ENCODE measurements at places on chromosomes 2 and 18. TPM values are rescaled to one million over a fixed set of nuclear protein-coding genes. Genes with fewer than 3 reads are reported as not detected.

DNA sequence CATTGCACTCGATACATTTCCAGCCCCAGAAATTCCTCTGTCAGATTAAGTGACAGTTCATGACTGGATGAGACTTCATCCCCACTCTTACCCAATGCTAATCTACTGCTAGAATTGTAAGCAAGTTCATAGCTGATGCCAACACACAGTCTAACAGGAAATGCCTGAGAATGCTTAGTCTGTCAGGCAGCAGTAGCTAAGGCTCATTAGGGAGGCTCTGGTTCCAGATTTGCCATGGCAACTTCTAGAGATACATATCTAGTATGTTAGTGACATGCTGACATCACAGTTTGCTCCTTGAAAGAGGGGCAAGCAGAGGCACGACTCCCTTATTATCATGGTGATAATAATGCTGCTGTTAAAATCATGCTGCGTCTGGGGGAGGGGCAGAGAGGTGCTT lies 198.4 kb downstream of the RBM43 start:
- no peaks in the 10 kb centered on the region for H3K4me1 ChIP-seq
- H3K27ac ChIP-seq, result no peak overlapping the region
- no peaks in the 10 kb centered on the region for H3K27me3 ChIP-seq
- no peaks in the 10 kb centered on the region for H3K36me3 ChIP-seq

- H3K27ac ChIP-seq, result peak overlapping the region; percentile 70
- no peak overlapping the region for H3K4me3 ChIP-seq
- H3K27me3 ChIP-seq, result no peaks in the 10 kb centered on the region
- no peak for DNase-seq
Observed at GRCh38 chr2:98335271-98335670, 11.0 kb upstream of the CNGA3 start.

- H3K36me3 ChIP-seq, result no peaks in the 10 kb centered on the region
- peaks cover 33% of the 10 kb centered on the region for H3K4me1 ChIP-seq
- peak overlapping the region; percentile 91 for H3K27ac ChIP-seq
- H3K4me3 ChIP-seq, result peak overlapping the region; percentile 50
- no peaks in the 10 kb centered on the region for H3K27me3 ChIP-seq
Observed at GRCh38 chr2:132415915-132416722, 486 bp upstream of the GPR39 start.

DNA sequence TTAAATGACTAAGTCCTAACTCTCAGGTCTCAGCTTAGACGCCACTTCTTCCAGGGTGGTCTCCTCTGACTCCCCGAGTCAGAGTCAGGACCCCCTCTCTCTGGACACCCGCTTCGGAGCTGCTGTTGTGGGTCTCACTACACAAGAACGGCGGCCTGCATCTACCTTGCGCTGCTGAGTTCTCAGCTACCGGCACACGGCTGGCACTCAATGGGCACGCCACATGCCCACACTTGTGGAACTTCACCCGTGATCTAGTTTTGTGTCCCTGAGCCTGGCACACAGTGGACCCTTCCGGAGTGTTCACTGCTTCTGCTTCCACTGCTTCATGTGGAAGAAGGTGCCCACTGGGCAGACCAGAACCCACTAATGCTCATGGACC lies 58.3 kb upstream of the ID2 start:
- no peaks in the 10 kb centered on the region for H3K27me3 ChIP-seq
- H3K4me1 ChIP-seq, result peaks cover 19% of the 10 kb centered on the region
- no peak overlapping the region for H3K4me3 ChIP-seq
- no peaks in the 10 kb centered on the region for H3K36me3 ChIP-seq
- no peak for DNase-seq

DNA sequence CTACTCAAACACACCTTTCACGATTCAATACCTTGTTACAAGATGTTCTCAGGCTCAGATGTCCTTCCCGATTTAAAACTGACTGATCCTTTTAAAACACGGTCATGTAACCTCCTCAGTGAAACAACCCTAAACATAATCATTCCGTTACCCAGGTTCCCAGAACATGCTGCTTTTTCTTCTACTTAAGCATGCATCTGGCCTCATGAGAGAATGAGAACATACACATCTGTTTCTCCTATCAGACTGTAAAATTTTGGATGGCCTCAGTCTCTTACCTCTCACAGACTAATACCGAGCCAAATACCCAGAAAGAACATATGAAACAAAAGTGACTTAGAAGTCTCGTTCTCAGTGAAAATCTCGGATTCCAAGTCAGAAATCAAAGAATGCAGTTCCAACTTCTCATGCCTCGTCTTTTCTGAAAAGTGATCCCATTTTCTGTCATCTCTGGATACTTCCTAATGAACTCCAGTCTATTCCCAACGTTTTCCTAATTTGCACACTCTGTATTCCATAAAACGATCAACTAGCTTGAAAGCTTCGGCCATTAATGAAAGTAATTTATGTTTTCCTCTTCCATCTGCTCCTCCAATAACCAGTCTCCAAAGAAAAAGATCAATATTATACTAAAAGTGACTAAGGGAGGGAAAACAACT lies 919 bp downstream of the SF3B1 start:
- H3K27me3 ChIP-seq, result no peaks in the 10 kb centered on the region
- DNase-seq, result no peak
- H3K27ac ChIP-seq, result peak overlapping the region; percentile 89
- peaks cover 21% of the 10 kb centered on the region for H3K4me1 ChIP-seq

DNA sequence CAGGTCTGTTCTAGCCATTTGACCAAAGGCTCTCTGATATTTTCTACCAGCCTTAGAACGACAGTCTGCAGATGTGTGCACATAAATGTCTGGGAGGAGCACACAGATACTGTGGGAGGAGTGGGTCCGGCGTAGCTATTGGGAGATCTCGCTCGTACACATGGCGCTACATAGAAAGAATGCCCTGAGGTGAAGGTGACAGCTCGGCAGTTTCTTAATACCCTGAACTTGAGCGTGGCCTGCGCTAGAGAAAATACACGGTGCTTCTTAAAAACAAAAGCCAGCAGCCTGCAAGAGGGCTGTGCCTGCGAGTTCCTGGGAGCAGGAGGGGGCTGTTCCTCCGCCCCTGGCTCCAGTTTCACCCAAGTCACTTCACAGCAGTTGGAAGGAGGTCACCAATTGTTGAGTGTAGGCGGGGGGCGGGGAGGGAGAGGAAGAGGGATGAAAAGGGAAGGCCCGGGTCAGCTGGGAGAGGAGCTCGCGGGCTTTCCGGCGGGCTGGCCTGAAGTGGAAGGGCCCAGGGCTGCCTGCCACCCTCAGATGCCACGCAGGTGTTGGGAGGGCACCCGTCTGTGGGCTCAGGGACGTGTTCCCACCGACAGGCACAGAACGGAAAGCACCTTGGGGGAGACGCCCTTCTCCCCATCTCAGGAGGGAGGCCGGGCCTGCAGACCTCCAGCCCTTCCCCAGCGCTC lies 124.7 kb upstream of the ZNF516 start:
- no peaks in the 10 kb centered on the region for H3K27me3 ChIP-seq
- H3K27ac ChIP-seq, result no peak overlapping the region
- H3K36me3 ChIP-seq, result no peaks in the 10 kb centered on the region

- no peak overlapping the region for H3K27ac ChIP-seq
- no peak overlapping the region for H3K4me3 ChIP-seq
Observed at GRCh38 chr18:7147399-7147798, 29.8 kb upstream of the LAMA1 start.

DNA sequence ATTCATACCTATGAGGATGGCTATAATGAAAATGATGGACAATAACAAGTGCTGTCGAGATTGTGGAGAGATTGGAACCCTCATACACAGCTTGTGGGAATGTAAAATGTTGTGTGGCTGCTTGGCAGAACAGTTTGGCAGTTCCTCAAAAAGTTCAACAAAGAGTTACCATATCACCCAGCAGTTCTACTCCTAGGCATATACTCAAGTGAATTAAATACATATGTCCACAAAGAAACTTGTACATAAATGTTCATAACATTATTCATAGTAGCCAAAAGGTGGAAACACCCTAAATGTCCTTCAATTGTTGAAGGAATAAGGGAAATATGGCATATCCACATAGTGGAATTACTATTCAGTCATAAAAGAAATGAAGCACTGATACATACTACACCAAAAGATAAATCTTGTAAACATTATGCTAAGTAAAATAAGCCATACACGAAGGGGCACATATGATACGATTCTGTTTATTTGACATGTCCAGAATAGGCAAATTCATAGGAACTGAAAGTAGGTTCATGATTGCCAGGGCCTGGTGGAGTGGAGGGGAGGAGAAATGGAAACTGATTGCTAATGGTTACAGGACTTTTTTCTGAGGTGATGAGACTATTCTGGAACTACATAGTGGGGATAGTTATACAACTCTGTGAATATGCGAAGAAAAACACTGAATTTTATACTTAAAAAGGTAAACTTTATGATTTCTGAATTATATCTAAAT lies 92.1 kb downstream of the ADAM23 start:
- no peak overlapping the region for H3K27ac ChIP-seq
- H3K36me3 ChIP-seq, result no peaks in the 10 kb centered on the region
- no peak overlapping the region for H3K4me3 ChIP-seq
- no peaks in the 10 kb centered on the region for H3K4me1 ChIP-seq
- 0 out of 2 replicates have a peak, but pooled peaks cover 2% of the 10 kb centered on the region for H3K27me3 ChIP-seq
- no peak for DNase-seq

DNA sequence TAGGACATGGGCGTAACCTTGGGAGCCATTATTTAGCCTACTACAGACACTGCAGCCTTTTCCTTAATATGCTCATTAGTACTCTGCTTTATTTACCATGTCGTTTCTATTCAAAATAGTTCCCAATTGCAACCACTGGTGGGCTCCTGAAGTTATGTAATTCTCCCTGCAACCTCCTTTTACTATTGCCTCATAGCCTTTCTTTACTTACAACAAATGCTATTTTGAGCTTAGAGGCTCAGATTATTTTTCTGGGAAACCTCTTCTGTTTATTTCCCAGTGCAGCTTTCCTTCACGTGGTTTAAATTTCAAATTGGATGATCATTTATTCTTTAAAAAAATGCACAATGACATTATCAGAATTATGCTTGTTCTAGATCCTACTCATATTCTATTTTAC lies 492.3 kb upstream of the TMEFF2 start:
- H3K36me3 ChIP-seq, result no peaks in the 10 kb centered on the region
- H3K4me3 ChIP-seq, result no peak overlapping the region
- no peaks in the 10 kb centered on the region for H3K27me3 ChIP-seq
- no peak for DNase-seq

GRCh38 chr18:79603321-79604204 lies 76.0 kb upstream of the CTDP1 start:
- H3K4me1 ChIP-seq, result peaks cover 21% of the 10 kb centered on the region
- no peak for DNase-seq
- H3K4me3 ChIP-seq, result no peak overlapping the region
- H3K27ac ChIP-seq, result no peak overlapping the region

DNA sequence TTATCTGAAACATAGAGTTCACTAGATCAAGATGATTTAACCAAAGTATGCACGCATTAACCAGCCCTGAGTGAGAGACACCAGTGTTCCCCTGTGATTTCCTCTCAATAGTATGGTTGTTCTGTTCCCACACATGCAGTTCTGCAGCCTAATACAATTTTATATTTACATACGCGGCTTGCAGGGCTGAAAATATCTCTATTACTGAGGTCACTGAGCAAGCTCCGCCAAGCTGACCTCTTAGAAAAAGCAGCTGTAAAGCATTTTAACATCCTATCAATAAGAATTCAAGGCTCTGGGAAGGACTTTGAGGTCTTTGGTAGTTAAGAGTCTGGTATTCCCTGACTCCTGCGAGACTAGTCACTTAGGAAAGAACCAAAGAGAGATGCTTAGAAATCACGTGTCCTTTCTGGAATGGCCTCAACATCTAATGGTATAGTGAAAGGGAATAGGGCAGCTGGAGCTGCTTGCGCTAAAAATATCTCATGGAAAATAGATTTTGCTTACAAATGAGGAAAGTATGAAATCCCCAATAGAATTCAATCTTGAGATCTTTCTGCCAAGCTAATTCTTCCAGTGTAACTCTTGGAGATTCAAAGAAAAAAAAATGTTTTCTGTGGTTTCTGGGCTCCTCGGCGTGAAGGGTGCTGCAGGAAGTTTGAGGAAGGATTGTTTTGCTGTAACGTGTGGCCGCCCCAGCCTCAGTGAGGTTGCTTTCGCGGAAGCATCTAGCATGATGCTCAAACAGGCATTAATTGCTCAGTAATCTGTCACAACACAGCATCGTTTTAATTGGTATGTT lies 59.2 kb downstream of the DOCK10 start:
- peak overlapping the region; percentile 4 for H3K4me3 ChIP-seq
- no peak for DNase-seq
- no peaks in the 10 kb centered on the region for H3K27me3 ChIP-seq
- no peaks in the 10 kb centered on the region for H3K36me3 ChIP-seq
- peaks cover 17% of the 10 kb centered on the region for H3K4me1 ChIP-seq
- no peak overlapping the region for H3K27ac ChIP-seq

GRCh38 chr2:60438131-60438530 lies 115.3 kb downstream of the BCL11A start:
- H3K36me3 ChIP-seq, result no peaks in the 10 kb centered on the region
- H3K4me3 ChIP-seq, result no peak overlapping the region
- no peak overlapping the region for H3K27ac ChIP-seq
- H3K4me1 ChIP-seq, result no peaks in the 10 kb centered on the region

GRCh38 chr2:43131051-43131889 lies 95.1 kb downstream of the ZFP36L2 start:
- H3K4me1 ChIP-seq, result peaks cover 22% of the 10 kb centered on the region
- no peak overlapping the region for H3K27ac ChIP-seq
- no peak overlapping the region for H3K4me3 ChIP-seq
- no peaks in the 10 kb centered on the region for H3K36me3 ChIP-seq

DNA sequence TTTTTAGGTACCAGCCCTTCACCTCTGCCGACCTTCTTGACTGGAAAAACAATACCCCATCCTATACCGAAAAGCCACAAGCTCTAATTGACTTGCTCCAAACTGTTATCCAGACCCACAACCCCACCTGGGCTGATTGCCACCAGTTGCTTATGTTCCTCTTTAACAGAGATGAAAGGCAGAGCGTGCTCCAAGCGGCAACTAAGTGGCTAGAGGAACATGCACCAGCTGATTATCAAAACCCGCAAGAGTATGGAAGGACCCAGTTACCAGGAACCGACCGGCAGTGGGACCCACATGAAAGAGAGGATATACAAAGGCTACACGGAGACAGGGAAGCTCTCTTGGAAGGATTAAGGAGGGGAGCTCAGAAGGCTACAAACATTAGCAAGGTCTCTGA lies 86.1 kb upstream of the TANC1 start:
- no peak overlapping the region for H3K27ac ChIP-seq
- H3K36me3 ChIP-seq, result no peaks in the 10 kb centered on the region
- H3K4me3 ChIP-seq, result no peak overlapping the region
- H3K4me1 ChIP-seq, result no peaks in the 10 kb centered on the region
- no peaks in the 10 kb centered on the region for H3K27me3 ChIP-seq

- no peaks in the 10 kb centered on the region for H3K36me3 ChIP-seq
- no peaks in the 10 kb centered on the region for H3K27me3 ChIP-seq
- H3K4me3 ChIP-seq, result no peak overlapping the region
- no peak for DNase-seq
- H3K4me1 ChIP-seq, result no peaks in the 10 kb centered on the region
- H3K27ac ChIP-seq, result no peak overlapping the region
Observed at GRCh38 chr18:40420675-40421074, 1534.4 kb upstream of the PIK3C3 start.

The DLX2 gene
- not detected for total RNA-seq

The CD8B2 gene
- not detected for total RNA-seq

The HOXD4 gene
- total RNA-seq, result 5.9 TPM

The CHAC2 gene
- total RNA-seq, result 19.2 TPM

The MTLN gene
- 93.0 TPM for total RNA-seq

The SLC9A4 gene
- total RNA-seq, result not detected

The RAD51AP2 gene
- total RNA-seq, result not detected

The SLC30A3 gene
- total RNA-seq, result not detected

The NEU2 gene
- not detected for total RNA-seq

The REG3A gene
- not detected for total RNA-seq

Measured in SJSA1 (cell line).